Left colon (tissue), 2 donors: ENCODE measurements at places on chromosomes 2 and 18. TPM values are rescaled to one million over a fixed set of nuclear protein-coding genes. Genes with fewer than 3 reads are reported as not detected.
A peak's percentile ranks its signal among the peaks of the same experiment; 100 is the strongest.

The RNF103 gene
- total RNA-seq: 72.3 TPM

DNA sequence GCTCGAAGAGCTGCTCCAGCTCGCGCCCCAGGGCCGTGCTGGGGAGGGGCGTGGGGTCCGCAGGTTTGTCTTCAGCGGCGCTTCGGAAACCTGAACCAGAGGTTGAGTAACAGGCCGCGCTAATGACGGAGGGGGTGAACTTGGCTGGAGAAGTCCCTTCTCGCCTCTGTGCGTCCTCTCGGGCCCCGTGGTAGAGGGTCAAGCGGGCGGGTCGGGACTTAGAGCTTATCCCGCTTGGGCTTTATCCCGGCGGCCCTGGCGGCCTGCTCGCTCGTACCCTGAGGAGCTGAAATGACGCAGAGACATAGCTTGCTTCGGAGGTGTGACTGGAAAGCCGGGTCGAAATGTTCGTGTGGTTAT is 479 bp downstream of the RNMT start:
- peak; percentile 66 for DNase-seq

- no peak for DNase-seq
These were observed 9.8 kb downstream of the RIOK3 start for GRCh38 chr18:23462876-23463275.

DNA sequence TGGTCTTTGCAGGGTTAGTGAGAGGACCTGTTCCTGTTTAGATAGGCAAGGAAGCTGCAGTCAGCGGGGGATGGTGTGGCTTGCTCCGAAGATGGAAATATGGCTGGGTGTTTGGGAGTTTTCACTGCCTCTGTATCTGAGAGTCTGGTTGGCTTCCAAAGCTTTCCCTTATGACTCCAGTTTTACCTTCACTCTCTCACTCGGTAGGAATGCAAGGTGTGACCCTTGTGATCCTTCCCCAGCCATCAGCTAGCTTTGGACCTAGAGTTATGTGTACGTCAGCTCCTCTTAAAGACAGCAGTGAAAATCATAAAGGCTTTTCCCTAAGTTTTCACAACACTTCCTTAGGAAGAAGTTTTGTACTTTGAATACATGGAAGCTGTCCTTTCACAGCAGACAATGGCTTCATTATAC is 35.5 kb upstream of the TMEM87B start:
- no peak for DNase-seq

DNA sequence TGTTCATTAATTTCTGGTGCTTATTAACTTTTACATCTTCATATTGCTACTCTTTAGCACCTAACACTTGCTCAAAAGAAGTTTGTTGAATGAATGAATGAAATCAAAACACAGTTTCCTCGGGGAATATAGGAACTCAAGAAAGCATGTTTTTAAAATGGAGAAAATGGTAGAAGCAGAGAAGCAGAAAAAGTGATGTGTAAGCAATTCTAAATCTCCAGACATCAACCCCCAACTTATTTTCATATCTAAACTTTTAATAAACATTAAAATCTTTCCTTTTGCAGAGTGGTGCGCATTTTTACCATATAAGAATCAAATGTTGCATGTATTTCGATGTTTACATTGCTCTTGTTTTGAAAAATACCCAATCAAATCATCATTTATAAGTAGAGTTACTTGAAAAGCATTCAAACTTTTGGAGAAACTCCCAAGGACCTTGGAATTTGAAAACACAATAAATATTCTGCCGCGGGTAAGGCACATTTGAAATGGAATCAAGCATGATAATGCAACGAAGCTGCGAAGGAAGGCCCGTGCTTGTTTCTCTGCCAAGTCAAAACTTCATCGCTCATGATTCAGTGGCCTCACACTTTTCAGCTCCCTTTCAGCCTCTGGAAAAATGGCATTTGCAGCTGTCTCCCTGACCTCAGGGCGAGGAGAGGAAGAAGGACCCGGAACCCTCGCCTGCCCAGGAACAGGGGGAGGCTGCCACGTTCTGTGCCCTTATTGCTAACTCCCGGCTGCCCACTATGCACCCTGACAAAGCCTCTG is 26.7 kb upstream of the SMIM21 start:
- no peak for DNase-seq

DNA sequence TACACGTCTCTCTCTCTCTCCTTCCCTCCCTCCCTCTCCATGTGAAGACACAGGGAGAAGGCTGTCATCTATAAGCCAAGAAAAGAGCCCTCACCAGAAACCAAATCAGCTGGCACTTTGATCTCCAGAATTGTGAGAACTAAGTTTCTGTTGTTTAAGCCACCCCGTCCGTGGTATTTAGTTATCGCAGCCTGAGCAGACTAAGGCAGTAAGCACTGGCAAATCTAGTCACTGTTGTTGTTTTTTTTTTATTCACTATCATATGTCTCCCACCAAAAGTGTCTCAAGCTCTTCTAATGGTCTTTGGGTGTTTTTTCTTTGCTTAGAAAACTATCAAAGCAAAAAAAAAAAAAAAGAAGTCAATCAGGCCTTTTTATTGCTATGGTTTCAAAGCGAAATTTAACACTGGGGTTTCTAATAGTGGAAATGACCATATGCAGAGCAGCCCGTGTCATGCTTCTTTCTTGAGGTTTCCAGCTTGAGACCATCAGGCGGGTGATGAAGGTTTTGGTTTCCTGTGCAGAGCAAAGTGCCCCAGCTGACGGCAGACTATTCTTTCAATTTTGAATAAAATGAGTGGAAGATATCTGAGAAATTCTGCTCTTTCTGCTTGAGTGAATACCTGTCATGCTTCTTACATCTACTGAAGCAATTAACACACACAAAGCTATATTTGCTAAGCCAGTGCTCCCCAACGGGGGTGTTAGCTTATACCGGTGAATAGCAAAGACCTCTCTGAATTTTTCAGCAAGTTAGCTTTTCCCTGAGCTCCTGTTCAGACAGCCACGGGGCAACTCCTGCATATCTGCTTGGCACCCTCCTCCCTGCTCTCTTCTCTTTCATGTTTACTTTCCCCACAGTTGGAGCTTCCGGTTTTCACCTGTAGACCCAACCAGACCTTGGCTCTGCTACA is 394.1 kb upstream of the ATP5MC3 start:
- DNase-seq: no peak

The PSME4 gene
- 50.7 TPM for total RNA-seq

DNA sequence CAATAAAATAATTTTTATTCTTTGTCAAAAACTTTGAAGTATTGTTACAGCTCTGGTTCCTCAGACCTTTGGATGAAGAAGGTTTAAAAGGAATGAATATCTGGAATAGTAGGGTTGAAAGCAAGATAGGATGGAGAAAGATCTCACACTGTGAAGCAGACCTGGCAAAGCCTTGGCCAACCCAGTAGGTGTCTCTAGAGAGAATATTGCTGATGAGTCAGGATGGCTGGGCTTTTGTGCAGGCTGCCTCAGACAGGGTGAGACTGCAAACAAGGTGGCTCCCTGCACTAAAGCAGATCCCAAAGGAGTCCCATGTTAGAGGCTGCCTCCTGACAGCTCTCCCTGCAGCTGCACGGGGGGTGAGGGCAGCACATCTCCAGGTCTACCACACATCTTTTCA is 226.0 kb upstream of the ITGA4 start:
- no peak for DNase-seq

The MAL gene
- 4.2 TPM for total RNA-seq

- no peak for DNase-seq
These were observed 171.1 kb upstream of the UNC80 start for GRCh38 chr2:209600341-209601171.

- no peak for DNase-seq
These were observed 4.0 kb upstream of the RAB17 start for GRCh38 chr2:237594514-237594871.

DNA sequence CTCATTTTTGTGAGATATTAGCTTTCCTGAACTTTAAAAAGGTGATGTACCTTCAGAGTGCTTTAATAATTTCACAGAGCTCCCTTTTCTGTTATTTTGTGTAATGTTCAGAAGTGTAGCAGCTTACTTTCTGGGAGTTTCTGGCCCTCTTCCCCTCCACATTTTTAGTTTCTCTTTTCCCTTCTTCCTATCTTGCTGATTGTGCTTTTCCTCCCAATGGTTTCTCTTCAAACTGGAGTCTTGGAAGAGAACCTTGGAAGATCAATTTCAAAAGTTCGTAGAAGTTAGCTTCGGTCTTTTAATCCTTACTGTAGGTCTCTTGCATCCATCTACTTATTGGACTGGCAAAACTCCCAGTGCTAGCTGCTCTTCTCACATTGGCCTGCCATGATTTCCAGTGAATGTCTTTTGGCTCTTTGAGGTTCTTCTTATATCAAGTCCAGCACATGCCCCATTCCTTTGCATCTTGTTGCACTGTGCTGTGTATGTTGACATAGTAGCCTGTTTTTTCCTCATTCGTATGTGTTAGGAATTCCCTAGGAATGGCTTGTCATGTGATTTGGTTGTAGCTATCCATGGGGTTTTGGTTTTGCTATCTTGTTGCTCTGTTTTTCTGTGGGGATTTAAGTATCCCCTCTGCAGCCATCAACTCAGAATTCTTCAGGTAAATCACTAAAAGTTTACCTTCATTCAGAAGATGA is 7.8 kb downstream of the CCNT2 start:
- no peak for DNase-seq

The CIB4 gene
- not detected for total RNA-seq

The TDRD15 gene
- total RNA-seq: 0.06 TPM

The DCAF17 gene
- 10.7 TPM for total RNA-seq
